Activated naive CD4-positive, alpha-beta T cell treated with anti-CD3 and anti-CD28 coated beads, Interleukin-2, amount 50 U/mL, for 72 hours (primary cell): ENCODE measurements at places on chromosomes 13 and 19. TPM values are rescaled to one million over a fixed set of nuclear protein-coding genes. Genes with fewer than 3 reads are reported as not detected.

Gene CHST8
- total RNA-seq: not detected

- DNase-seq: no peak
Observed at GRCh38 chr13:113407531-113408393, 43.8 kb upstream of the GRTP1 start.

Gene SHANK1
- 0.14 TPM for total RNA-seq

Gene FCAR
- not detected for total RNA-seq

Gene ANGPTL8
- not detected for total RNA-seq

GRCh38 chr13:103466761-103467160, 400.5 kb upstream of the SLC10A2 start:
- DNase-seq: no peak

DNA sequence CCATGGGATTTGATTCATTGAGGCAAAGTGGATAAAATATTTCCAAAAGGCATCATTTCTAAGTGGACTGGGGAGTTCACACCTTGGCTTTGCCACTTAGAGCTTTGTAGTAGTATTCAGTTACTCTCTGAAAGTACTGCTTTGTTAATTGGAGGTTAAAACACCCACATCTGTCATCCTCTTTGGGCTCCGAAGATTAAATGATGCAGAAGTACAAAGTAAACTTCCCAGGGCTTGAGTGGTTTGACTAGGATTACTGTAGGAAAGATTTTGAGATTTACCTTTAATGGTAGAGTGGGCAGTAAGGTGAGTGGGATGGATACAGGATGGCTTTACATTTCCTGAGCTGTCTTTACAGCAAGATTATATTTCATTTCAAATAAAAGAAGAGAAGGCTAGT, 42.4 kb downstream of the WASF3 start:
- no peak for DNase-seq

- no peak for DNase-seq
Observed at GRCh38 chr13:36371185-36371584, 25.0 kb upstream of the SPART start.
